Suppressor macrophage (primary cell): ENCODE measurements at places on chromosomes 2 and 18.

DNA sequence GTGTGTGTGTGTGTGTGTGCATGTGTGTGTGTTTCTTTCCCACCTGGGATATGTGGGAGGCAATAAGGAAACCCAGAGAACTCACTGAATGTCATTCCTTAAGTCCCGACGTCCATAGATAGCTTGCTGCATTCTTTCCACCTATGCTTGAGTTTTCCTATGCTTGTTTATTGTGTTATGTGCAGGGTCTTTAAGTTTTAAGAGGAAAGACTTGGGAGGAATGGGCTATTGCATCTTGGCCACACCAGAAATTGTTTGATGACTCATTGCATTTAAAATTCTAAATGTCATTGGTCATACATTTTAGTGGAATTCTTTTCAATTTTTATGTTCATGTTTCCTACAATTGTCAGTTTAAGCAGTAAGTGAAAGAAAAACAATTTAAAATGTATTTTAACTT, 33.7 kb downstream of the STARD6 start:
- no peak for DNase-seq

DNA sequence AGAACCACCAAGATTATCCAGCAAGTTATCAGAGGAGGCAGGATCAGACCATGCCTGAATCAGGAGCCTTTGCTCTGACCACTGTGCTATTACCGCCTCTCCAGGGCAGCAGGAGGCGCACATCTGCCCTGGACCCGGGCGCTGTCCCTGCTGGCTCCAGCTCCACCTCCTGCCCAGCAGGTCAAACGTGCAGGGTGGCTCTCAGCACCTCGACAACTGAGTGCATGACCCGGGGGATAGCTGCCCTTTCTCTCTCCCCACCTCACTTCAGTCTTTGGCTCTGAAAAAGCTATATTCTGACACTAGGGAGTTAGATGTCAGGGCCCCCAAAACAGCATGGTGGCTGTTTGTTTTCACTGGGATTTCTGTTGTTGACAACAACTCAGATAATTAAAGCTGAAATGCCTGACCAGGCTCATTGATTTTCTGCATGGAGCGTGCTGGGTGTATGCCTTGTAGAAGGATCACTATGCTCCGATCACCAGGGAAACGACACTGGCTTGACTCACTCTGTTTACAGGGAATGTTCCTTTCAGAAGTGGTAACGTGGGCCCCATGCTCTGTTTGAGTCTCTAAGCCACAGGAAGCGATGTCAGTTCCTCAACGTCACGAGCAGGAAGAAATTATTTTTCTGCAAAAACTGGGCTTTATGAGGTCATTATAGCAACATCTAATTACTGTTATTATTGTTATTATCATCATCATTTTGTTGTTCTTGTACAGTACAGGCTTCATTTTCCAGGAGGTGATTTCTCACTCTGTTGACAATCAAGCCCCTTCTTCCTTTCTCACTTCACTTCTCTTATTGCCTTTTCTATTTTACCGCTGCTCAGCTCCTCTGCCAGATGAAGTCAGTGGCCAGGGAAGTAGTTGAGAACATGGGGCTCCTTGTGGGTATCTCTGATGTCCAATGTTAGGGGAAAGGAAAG, 125.6 kb downstream of the PLB1 start:
- DNase-seq: peak; percentile 89

DNA sequence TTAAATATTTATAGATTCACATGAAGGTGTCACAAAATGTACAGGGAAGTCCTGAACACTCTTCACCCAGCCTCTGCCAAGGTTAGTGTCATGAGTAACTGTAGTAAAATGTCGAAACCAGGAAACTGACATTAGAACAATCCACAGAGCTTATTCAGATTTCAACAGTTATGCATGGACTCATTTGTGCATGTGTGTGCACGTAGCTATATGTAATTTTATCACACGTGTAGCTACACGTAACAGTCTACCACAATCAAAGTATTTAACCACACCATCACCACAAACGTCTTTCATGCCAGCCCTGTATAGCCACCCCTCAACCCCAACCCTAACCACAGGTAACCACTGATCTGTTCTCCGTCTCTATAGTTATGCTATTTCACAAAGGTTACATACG, 211.7 kb upstream of the REV1 start:
- peak; percentile 22 for DNase-seq

DNA sequence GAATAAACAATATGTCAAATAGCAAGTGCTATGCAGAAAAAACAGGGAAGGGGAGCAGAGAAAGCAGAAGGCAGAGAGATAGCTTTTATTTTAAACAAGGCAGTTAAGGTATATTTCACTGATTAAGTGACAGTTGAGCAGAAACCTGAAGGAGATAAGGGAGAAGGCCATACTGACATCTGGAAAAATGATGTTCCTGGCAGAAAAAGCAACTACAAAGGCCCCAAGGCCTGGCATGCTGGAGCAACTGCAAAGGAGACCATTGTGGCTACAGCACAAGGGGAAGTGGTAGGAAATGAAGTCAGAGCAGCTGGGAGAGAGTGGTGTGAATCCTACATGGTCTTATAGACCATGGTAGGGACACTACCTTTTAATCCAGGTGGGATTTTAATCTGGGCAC, 8.9 kb upstream of the PCBP1 start:
- DNase-seq: peak; percentile 65

GRCh38 chr2:238031751-238032150, 29.1 kb upstream of the SCLY start:
- no peak for DNase-seq

DNA sequence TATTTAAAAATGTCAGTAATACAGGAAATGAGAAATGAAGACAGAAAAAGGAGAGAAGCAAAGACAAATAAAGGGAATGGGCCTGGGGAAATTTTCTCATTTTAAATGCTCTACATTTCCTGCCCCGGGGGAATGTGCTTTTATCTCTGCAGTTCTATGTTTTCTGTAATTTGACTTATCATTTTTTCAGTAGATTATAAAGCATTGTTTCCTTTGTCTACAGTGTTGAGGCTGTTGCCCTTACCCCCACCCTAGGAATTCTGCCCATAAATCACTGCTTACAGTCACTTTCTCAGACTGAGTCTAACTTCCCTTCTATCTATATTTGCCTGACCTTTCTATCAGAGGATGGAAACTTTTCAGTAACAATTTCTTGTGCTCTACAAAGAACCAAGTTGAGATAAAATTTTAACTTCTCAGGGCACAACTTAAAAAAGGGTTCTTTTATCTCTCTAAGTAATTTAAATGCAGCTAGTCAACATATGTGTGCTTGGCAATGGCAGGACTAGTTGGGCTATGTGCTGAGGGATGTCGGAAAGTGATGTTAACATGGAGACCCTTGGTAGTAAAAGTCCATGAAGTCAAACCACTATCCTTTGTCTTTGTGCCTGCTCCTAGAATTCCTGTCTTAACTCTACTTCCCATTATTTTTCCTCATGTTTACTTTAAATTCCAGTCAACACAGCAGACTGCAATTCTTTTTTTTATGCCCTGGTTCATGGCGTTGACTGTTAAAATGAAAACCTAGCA, 146.5 kb upstream of the MMADHC start:
- DNase-seq: no peak

- no peak for DNase-seq
Measured at GRCh38 chr2:233544200-233544610, 22.4 kb downstream of the USP40 start.

DNA sequence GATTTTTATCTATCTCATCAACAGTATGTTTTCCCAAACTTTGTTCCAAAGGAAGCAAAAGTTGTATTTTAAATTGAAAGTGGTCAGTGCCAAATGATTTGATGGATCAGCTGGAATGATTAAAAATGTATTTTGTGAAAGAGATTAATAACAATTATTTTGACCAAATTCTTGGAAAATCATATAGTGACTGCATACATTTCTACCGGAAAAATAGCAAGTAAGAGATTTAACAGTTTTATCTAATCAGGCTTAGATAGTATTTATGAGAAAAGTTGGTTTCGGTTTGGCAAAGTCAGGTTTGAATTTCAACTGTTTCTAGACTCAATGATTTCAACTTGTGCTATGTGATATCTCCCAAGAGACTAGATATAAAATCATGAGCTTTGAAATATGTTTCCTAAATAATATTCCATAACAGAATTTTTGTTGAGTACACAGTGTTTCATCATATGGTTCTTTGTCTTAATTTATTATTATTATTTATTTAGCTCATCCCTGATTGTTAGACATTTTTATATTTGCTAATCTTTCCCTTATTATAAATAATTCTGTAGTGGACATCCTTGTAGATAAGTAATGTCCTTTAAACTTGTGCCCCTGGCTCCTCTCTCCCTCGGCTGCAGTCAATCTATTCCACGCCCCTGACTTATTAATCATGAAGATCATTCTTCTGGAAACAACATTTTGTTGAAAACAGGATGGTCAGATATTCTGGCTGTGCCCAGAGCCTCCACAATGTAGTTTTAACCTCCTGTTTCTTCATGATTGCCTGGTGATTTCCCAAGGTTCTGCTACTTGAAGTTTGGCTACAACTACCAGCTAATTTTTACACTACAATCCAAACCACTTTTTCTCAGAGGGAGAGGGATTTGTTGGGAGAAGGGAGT, 520.7 kb upstream of the TCF4 start:
- DNase-seq: no peak

GRCh38 chr2:32064021-32064601, 755 bp downstream of the SPAST start:
- peak; percentile 78 for DNase-seq

DNA sequence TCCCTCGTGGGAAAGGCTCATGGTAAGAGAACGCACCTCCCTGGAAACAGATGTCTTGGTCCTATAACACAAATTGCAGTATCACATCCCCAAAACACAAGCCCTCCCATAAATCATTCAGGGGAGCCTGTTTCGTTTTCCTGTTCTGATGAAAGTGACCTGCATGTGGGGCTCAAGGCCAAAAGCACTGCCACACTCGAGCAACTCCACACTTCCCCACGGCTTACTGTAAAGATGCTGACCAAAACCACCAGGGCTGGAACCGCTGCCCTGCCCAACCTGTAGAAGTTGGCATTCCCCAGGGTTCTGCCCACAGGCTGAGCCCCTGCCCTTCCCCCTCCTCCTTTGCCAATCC, 139.7 kb downstream of the BCL11A start:
- no peak for DNase-seq

DNA sequence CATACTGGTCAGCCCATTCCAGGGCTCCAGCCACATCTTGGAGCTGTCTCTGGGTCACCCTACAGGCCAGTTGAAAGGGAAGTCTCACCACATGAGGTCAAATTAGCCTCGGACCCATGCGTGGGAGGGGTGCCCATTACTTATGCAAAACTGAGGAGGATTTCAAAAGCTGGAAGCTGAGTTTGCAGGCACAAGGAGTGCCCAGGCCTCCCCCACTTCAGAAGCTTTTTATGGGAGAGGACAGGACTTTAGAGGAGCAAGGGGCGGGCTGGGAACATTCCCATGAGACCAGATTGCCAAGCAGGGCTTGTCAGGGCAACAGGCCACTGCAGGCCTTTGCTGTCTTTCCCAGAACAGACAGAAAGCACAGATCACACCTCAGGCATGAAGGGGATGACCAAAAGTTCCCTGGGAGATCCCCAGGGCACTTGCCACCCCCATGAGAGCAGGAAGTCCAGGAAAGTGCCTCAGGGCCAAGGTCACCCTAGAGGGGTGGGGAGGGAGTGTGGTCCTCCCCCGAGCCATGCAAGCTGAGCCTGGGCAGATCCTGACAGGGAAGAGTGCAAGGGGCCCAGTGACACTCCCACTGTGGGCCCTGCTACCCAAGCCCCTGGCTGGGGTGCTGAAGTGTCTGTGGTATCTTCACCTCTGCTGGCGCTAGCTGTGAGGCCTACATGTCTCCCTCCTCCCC, 267.7 kb downstream of the BCL11A start:
- DNase-seq: peak; percentile 73

- no peak for DNase-seq
Measured at GRCh38 chr2:230930928-230931555, 6.0 kb upstream of the GPR55 start.

DNA sequence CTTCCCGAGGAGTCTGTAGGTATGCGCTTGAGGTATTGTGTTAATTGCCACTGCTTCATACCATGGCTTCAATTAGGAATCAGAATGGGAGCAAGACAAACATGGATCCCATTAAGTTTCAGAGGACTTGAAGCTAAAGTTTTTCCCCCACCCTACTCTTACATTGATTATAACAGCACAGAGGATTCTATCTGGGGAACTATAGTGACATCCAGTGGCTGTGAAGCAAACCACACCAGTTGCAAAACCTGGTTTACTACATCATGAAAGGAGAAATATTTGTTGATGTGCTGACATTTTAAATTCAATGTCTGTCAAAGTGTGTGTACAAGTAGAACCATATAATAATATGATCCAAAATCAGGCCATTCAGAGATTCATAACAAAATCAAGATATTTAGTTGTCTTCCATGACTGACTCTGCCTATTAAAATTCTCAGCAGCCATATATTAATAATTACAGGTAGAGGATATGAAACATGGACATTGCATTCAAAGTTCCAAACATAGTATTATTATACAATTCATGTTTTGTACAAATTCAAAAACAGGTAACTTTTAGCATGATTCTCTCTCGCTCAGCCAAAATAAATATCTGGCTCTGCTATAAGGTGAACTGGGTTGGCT, 82.9 kb downstream of the GRB14 start:
- peak; percentile 36 for DNase-seq

GRCh38 chr2:70516596-70516995, 37.0 kb downstream of the TGFA start:
- peak; percentile 73 for DNase-seq

DNA sequence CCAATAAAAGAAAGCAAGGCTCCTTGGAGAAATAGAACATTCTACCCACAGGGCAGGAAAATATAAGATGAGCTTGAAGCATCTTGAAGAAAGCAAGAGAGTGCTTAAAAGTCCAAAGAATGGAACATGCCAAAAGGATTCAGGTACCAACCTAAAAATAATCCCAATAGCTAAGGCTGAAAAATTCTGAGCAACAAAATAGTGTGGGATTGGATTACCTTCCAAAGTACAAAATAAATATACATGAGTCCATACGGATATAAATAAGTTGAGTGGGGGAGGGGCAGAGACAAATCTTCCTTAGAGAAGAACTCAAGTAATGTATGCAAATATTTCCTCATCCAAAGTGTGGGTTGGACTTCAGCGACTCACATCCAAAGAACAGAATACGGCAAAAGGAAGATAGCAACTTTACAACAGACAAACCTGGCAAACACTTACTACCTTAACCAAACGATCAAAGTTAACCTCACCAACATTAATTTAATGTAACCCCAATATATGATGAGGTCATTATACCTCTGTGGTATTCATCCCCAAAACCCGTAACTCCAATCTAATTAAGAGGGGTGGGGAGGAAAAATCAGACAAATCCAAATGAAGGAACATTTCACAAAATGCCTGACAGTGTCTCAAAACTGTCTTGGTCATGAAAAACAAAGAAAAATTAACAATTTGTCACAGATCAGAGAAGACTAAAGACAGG, 26.9 kb downstream of the MEMO1 start:
- DNase-seq: peak; percentile 16
